ENCODE measurements at places on chromosomes 11 and 22.

GRCh38 chr11:86197448-86197847, 47.1 kb upstream of the EED start:
- no peak for DNase-seq

- no peak for DNase-seq
Observed at GRCh38 chr11:1139441-1140083, 18.2 kb upstream of the MUC5AC start.

DNA sequence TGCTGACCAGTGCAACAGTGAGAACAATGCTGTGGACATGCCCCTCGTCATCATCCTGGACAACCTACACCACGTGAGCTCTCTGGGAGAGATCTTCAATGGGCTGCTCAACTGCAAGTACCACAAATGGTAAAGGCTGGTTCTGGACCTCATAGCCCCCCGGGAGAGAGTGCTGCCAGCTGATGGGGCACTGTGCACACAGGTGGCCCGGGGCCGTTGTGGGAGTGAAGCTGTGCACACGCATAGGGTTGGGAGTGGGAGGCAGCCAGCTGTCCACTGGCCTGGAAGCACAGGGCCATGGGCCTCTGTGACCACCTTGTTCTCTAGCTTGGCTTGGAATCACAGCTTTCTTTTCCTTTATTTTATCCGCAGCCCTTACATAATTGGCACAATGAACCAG, 57.0 kb downstream of the DBX1 start:
- no peak for DNase-seq

GRCh38 chr22:30841273-30841672, 127.3 kb downstream of the MORC2 start:
- DNase-seq, result no peak

- no peak for DNase-seq
Observed at GRCh38 chr11:44628730-44629700, 63.6 kb downstream of the CD82 start.

DNA sequence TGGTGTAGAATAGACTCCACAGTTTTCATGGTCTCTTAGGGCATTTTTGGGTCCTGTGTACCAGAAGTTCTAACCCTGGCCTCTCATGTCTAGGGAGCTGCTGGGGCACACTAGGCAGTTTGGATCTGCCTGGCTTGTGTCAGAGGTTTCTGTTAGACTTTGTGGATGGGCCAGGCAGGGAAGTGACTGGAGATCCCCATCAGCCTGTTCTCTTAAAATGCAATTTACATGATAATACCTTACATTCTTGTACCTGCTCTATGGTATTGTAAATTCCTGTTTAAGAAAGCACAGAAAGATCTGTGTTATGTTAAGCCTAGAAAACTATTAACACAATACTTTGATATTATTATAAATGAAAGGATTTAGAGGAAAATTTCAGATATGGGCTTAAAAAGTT, 104.0 kb downstream of the ARHGAP42 start:
- no peak for DNase-seq

DNA sequence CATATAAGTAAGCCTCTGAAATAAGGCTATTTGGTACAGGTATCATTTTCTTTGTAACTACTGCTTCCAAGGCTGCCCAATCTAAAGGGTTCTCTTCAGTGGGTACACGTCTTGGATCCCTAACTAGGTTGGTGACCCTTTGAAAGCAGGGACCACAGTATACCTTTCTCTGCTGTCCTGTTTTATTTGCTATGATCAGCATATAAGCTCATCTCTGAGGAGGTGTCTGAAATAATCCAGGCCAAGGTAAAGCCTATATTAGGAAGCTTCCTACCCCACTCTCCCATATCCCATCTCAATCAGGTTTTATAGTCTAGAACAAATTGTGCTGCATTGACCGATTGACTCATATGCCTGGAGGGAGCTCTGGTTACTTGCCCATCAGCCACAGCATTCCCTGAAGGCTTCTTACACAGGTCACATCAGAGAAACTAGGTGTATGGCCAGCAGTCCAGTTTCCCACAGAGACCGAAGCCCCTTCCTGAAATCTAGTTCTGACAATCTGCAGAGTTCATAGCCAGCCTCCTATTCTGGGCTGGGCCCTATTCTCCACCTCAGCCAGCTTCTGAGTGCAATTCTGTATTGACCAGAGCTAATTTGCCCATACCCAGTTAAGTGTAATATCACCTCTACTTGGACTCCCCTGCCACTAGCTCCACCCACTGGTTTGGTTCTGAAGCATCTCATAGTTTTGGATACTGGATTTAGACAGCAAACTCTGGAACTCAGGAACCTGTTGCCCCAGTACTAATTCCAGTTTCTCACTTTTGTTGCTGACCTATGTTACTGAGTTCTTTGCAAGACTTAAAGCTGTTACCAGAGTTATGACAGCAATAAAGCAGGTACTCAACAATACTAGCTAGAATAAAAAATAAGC, 62.1 kb upstream of the ARHGAP20 start:
- DNase-seq, result no peak

- DNase-seq, result no peak
Observed at GRCh38 chr11:125645871-125646270, 20.9 kb downstream of the CHEK1 start.

GRCh38 chr11:1916132-1916985, 3.1 kb upstream of the TNNT3 start:
- DNase-seq, result no peak

GRCh38 chr11:19715373-19715772, 2.7 kb downstream of the NAV2 start:
- DNase-seq, result no peak

- DNase-seq, result no peak
Observed at GRCh38 chr22:43948836-43949406, 6.3 kb upstream of the SAMM50 start.

DNA sequence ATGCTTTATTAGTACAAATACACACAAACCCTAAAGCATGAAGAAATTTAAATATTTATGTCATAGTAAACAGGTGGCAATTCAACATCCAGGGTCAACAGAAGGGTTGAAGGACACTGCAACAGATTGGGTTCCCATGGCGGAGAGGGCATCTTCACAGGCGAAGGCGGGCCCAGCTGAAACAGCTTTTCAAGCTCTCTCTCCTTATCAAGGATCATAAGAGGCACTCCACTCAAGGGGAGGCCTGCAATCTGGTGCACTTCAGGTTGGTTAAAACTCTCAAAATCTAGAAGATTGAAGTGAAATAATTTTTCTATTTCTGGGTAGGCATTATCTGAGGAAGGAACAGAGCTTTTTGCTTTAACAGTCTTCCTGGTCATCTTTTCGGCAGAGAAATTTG, 16.8 kb upstream of the SLC22A8 start:
- no peak for DNase-seq

DNA sequence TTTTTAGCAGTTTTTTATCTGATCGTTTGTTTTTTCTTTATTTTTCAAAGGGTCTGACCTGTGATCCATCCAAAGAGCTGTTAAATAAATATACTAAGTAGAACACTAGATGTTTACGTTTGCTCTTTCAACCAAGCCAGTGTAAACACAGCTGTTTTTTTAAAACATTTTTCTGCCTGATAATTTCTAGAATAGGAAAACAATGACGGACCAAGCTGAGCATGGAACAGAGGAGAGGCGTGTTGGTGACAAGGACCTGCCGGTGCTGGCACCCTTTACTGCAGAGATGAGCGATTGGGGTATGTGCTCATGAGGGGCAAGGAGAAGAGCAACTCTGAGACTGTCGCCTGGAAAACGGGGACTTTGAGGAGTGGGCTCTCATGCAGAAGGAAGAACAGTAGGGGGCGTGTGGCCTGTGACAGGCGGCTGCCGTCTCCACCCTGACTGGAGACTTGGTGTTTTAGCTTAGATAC, 28.6 kb upstream of the PANX2 start:
- DNase-seq, result no peak

- DNase-seq, result no peak
Observed at GRCh38 chr22:43876866-43877509, 14.7 kb upstream of the SULT4A1 start.

GRCh38 chr11:125947419-125948277, 1.8 kb downstream of the VSIG10L2 start:
- no peak for DNase-seq

DNA sequence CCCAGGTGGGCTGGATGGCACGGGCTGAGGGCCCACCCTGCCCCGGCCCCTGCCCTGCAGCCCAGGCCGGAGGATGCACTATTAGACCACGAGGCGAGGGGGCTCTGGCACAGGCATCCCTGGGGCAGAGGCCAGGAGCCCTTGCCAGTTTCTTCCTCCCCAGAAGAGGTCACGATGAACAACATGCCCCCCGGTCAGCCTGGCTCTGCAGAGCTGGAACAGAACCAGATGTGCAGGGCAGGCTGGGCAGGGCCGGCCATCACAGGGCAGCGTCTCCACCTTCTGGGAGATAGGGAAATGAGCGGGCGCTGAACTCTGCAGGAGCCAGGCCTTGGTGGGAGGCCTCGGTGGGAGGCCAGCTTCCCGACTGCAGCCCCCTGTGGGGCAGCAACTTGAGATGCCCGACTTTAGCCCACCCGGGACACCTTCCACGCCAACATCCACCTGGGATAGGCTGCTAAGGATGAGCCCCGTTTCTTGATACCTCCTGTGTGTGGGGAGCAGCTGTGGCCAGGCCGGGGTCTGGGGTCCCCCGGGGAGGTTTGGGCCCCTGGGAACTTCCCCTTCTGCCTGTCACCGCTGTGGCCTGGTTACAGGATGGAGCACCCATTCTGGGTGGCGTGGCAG, 21.8 kb upstream of the GNB1L start:
- no peak for DNase-seq

DNA sequence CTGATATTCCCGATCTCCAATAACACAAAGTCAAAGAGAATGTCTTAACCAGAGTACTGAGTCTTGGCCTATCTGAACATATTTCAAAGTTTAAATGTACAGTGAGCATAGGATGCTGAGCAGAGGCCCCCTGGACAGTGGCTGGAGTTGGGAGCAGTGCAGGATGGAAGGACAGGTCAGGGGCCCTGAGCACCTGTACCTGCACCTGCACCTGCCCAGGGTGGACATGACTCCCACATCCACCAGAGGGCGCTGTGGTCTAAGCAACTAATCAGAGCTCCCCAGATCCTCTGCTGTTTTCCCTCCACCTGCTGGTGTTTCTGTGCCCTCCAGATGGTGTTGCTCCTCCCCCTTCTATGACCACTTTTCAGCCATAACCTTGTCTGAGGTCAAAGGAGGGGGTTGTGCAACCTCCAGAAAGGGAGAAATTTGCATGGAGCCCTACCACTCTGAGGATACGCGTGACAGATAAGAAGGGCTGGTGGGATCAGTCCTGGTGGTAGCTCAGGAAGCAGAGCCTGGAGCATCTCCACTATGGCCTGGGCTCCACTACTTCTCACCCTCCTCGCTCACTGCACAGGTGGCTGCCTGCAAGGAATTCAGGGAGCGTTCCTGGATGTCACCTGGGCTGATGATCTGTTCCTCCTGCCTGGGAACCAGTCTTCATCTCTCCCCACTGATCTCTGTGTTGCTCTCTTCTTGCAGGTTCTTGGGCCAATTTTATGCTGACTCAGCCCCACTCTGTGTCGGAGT, 49.1 kb upstream of the VPREB1 start:
- DNase-seq, result peak; percentile 57

GRCh38 chr11:47331454-47332302, 20.8 kb downstream of the MYBPC3 start:
- DNase-seq, result no peak

GRCh38 chr11:22342211-22343031, 4.2 kb downstream of the SLC17A6 start:
- DNase-seq, result no peak

- no peak for DNase-seq
Observed at GRCh38 chr11:79258576-79258975, 182.3 kb downstream of the TENM4 start.

GRCh38 chr22:42300259-42301076, 30.0 kb upstream of the TCF20 start:
- DNase-seq, result no peak

GRCh38 chr11:75474878-75475766, 42.1 kb upstream of the KLHL35 start:
- no peak for DNase-seq

DNA sequence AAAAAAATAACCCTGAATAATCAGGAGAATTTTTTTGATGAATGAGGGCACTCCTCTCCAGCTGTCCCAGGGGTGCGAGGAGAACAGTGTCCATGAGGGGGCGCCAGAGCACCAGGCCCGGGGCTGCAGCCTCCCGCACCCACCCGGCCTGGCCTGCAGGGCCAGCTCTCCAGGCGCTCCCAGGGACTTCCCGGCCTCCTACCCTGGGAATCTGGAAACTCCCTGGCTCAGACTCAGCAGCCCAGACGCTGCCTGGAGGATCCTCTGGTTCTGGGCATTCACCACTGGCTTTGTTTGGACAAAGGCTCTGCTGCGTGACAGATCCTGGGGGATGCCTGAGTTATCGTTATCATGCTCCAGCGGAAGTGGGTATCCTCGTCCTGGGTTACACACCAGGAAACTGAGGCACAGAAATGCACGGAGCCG, 31.0 kb downstream of the MCM5 start:
- DNase-seq, result no peak

GRCh38 chr11:131912134-131912533, 541.7 kb downstream of the NTM start:
- no peak for DNase-seq

GRCh38 chr11:123507043-123507442, 77.0 kb downstream of the GRAMD1B start:
- no peak for DNase-seq

DNA sequence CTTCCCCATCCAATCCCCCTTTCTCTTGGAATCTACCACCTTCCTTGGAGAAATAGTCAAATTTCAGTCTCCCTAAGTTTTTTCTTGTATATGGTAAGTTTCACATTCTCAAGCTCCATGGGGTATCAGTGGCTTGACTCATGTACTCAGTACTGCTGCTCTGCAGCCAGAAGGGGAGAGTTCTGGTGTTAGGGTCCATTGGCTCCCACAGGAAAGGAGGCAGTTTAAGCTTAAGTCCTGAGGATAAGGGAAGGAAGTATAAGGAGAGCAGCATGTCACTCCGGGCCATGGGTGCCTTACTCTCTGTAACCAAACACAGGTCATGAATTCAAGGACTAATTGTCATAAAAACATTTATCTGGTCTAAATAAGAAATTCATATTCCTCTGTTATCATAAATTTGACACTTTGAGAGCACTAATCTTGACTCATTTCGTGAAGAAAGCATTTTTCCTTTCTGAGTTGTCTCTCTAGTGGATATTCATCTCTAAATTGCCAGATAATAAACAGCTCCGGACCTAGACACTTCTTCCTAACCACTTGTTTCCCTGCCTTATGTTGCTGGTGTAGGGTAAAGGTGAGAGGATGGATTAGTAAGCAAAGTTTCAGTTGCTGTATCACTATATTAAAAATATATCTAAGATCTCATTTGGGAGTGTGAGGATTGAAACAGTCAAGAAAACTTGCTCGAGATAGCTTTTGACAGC, 20.1 kb upstream of the SORL1 start:
- no peak for DNase-seq

DNA sequence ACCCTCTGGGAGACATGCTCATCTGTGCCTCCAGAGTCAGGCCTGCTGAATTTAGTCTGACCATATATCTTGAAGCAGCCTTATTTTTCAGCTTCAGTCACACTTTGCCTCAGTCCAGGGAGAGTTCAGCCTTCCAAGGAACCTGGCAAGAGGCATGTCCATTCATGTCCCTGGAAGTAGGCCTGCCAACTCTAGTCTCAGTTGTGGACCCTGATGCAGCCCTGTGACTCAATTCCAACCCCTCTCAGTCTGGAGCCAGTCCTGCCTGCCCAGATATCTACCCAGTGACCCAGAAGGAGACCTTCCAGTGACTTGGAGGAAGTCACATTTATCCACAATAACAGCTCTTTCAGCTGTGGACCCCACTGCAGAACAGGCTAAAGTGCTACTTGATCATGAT, 566.6 kb downstream of the TMEM135 start:
- DNase-seq, result no peak

All from NK-92 treated with Interleukin-12 subunit alpha and Interleukin-12 subunit beta, amount 100 ng/mL, for 24 hours (cell line).